Stimulated activated CD4-positive, alpha-beta T cell treated with anti-CD3 and anti-CD28 coated beads, Interleukin-1b, Interleukin-23, amount 100 ng/mL, for 24 hours (primary cell): ENCODE measurements at places on chromosomes 4 and X.
A peak's percentile ranks its signal among the peaks of the same experiment; 100 is the strongest.

- DNase-seq: no peak
Measured at GRCh38 chr4:153527690-153528089, 61.5 kb downstream of the TMEM131L start.

DNA sequence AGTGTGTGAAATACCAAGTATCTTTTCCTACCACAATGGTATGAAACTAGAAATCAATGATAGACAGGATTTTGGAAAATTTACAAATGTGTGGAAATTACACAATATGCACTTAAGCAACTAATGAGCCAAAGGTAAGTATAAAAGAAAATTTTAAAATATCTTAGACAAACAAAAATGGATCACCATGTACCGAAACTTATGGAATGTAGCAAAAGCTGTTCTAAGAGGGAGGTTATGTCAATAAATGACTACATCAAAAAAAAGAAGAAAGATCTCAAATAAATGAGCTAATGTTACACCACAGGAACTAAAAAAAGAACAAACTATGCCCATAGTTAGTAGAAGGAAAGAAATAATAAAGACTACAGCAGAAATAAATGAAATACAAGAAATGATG is 1084.1 kb downstream of the TECRL start:
- no peak for DNase-seq

- no peak for DNase-seq
Measured at GRCh38 chr4:41022116-41022515, 192.2 kb downstream of the APBB2 start.

DNA sequence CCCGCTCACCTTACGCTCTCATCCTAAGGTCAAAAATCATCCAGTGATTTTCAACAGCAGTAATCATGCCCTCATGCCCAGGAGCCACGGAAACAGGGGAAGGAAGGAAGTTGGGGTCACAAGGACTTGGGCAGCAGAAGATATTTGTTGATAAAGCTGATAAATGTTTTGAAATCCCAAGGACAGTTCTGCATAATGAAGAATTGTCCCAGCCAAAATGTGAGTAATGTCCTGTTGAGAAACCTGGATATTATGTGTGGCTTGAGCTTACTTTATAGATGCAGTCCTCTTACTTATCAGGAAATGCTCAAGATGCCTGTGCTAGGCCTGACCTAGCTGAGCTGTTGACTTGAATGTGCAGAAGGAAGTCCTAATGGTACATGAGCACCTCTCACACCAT is 263.0 kb upstream of the ZFP42 start:
- DNase-seq: no peak

DNA sequence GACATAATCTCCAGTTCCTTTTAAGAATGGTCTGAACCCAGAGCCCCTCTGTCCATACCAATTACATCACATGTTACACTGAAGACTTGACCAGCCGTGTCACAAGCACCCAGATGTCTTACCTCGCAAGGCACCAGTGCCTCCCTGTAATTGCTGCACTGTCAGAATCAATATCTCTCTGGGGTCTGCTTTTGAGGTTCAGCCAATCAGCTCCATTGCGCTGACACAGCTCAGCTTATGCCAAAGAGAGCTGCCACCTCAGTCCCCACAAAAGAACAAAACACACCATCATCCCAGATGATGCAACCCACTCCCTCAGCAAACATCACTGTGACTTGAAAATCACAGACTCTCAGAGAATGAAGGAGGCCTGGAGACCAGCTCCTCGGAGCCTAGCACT is 82.5 kb upstream of the SORBS2 start:
- no peak for DNase-seq

DNA sequence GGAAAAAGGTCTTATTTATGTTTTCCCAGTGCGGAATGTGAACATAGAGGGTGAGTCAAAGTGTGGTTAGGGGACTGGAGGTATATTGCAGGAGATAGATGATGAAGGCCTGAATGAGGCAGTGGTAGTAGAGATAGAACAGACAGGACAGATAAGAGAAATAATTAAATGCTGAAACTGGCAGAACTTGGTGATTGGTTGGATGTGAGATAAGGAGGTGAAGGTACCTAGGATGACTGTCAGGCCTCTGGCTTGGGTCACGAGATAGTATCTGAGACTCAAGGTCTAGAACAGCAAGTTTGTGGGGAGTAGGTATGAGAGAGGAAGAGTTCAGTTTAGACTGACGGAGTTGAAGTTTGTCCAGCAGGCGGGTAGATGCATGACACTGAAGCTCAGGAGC is 3.5 kb downstream of the MND1 start:
- no peak for DNase-seq

- DNase-seq: no peak
Measured at GRCh38 chr4:38287101-38287851, 327.1 kb downstream of the PTTG2 start.

DNA sequence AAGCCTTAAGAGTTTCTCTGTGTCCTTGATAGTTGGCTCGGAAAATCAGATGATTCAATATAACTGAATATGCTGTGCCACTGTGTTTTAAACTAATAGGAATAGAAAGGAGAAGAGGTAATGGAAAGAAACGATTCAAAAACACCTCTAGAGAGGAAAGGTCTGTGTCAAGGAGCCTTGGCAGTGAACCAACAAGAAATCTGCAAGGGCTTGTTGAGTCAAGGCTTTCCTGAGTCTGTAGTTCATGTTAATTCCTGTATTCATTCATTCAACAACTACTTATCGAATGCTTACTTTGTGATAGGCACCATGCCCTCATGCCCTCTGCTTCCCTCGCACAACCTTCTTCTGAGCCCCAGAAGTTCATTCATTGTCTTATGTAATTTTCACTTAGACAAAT is 336.0 kb downstream of the PDHA2 start:
- DNase-seq: no peak

DNA sequence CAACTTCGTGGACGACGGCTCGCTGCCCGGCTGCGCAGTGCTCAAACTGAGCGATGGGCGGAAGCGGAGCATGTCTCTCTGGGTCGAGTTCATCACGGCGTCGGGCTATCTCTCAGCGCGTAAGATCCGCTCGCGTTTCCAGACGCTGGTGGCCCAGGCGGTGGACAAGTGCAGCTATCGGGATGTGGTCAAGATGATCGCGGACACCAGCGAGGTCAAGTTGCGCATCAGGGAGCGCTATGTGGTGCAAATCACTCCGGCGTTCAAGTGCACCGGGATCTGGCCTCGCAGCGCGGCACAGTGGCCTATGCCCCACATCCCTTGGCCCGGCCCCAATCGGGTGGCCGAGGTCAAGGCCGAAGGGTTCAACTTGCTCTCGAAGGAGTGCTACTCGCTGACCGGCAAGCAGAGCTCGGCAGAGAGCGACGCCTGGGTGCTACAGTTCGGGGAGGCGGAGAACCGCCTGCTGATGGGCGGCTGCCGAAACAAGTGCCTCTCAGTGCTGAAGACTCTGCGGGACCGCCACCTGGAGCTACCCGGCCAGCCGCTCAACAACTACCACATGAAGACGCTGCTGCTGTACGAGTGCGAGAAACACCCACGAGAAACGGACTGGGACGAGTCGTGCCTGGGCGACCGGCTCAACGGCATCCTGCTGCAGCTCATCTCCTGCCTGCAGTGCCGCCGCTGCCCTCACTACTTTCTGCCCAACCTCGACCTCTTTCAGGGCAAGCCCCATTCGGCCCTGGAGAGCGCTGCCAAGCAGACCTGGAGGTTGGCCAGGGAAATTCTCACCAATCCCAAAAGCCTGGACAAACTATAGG is 1.5 kb downstream of the MAB21L2 start:
- no peak for DNase-seq

GRCh38 chr4:128288689-128289106 is 1.1 kb upstream of the PGRMC2 start:
- peak; percentile 7 for DNase-seq
